ENCODE measurements at places on chromosomes 7 and 10.
A peak's percentile ranks its signal among the peaks of the same experiment; 100 is the strongest.

- DNase-seq: peak; percentile 13
Observed at GRCh38 chr7:37732253-37732652, 48.7 kb downstream of the GPR141 start.

DNA sequence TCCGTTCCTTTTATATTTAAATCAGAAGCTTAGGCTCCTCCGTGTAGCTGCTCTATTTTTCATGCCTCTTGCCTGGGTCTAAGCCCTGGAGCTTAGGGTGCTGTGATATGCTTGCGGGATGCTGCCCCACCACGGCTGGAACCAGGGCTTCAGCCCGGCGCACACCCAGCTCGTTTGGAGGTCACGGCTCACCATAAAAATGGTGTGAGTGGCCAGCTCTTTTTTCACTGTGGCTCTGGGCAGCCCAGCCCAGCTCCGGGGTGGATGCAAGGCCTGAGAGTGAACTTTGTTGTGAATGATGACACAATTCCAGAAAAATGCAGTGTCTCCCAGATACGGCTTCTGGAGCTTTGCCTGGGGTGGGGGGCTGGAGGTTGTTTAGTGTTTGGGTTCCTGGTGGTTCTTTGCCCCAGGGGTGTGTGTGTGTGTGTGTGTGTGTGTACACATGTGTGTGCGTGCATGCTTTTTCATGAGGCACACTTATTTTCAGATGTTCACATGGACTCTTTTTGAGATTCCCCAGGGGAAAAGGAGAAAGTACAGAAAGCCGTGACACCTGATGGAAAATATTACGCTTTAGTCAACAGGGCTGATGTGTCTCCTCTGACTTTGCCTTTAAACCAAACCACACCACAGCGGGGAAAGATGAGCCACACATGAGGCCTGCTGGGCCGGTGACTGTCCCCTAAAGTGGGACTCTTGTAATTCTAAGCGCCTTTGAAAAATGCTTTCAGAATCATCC is 46.2 kb downstream of the GRK5 start:
- peak; percentile 91 for DNase-seq

GRCh38 chr7:123690550-123690949 is 34.9 kb downstream of the LMOD2 start:
- DNase-seq: no peak

- DNase-seq: no peak
Observed at GRCh38 chr10:71840958-71841335, 10.1 kb downstream of the PSAP start.

DNA sequence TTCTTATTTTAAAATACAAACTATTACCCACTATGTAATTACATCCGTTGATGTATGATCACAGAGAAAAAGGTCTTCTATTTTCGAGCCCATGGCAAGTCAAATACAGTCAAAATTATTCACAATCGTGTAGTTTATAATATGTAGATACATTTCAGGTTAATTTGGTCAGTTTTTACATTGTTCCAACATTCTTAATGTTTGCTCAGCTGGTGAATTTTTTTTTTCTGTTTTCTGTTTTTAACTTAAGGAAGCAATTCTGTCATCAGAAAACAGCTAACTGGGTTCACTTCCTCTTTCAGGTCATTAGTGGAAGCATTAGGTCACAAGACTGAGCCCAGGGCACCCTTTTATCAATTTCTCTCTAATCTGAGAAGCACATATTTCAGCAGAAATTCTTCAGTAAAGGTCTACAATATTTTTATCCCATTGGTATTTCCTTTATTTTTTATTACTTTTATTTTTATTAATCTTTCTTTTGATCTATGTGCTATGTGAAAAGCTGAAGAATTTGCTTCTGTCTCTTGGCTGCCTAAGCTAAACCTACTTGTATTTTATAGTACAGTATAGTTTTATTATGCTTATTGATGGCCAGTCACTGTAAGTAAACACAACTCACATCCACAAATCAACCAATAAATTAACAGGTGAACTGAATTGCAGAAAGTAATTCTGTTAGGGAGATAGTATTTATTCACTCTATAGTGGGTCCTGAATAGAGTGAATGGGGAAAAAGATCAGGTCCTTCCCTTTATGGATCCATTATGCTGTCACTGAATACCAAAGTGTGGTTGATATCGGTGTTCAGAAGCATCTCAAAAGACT is 84.6 kb downstream of the ICA1 start:
- no peak for DNase-seq

GRCh38 chr10:5894873-5895272 is 4.8 kb downstream of the FBH1 start:
- DNase-seq: no peak
